ENCODE measurements at places on chromosomes 16 and 17.

- DNase-seq: no peak
Observed at GRCh38 chr16:29993191-29993902, 2.1 kb downstream of the HIRIP3 start.

DNA sequence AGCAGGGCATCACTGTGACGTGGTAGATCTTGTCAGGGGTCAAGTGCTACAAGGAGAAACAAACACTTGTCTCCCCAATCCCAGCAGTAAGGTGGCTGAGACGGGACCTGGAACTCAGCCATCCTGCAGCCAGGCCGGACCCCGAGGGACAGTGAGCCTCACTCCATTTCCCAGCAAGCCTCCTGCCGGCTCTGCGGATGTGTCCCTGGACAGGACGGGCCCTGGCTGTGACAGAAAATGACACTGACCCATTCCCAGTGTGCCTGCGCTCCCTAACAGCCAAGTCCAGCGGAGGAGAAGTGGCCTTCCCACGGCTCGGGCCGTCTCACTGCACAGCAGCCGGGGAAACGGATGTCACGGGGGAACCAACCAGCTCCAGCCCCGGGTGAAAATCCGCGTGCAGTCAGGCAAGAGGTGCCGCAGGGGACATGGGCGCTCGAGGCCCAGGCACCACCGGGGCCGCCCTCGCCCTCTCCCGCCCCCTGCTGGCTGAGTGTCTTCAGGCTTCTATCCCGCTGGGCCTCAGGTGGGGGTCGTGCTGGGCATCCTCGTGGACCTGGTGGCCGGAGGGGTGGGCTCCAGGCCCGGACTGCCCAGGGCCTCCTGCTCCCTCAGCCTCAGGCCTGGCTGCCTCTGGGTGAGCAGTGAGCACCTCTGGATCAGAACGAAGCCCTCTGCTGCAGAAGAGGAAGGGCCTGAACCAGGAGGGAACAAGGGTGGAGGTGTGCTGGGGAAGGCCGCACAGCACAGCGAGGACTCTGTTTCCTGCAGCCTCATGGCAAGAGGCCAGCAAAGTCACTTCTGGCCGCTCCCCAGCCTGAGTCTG is 6.7 kb downstream of the HAGHL start:
- DNase-seq: no peak

DNA sequence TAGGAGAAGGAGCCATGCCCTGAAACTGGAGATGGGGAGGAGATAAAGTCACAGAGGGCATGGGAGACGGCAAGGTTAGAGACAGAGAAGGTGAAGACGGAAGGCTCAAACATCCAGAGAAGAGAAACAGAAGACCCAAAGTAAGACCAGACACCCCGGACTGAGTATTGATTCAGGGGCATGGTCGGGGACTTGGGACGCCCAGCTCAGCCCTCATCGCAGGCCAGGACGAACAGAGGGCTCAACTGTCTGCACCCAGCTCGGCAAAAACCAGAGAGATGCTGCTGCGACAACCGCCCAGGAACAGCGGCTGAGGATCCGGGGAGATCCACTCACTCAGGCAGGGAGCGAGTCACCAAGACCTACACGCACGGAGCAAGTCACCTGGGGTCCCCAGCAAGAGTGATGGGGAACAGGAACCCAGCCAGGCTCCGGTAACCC is 999 bp downstream of the XYLT1 start:
- no peak for DNase-seq

- no peak for DNase-seq
Observed at GRCh38 chr17:42155614-42156045, 841 bp upstream of the RAB5C start.

GRCh38 chr17:13973960-13974651 is 95.2 kb upstream of the COX10 start:
- DNase-seq: no peak

GRCh38 chr16:88686062-88686438 is 257 bp downstream of the SNAI3 start:
- no peak for DNase-seq

DNA sequence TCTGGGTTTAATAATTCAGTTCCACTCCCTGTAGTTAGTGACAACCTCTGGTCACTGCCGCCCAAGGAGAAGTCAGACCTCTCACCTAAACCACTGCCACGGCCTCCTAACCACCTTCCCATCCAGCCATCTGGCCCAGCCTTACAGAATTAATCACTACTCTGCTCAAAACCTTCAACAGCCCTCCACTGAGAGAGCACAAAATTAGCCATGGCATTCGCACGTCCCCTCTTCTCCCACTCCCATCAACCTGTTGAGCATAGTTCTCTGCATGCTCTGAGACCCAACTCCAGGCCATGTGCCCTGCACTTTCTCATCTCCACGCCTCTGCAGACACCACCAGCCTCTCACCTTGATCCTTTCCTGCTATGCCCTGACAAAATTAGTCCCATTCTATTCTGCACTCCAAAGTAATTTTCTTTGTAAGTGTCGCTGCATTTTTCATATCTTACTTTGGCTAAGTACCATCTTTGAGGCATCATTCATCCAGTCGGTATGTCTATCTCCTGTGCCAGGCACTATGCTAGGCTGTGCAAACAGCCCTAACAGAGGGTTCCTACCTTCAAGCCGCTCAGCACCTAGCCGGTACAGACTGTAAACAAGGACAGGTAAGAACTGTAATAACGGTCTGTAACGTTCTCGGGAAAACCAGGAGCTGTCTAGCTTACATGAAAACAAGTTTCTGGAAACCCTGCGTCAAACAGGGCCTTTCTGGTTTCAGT is 963 bp downstream of the COPRS start:
- DNase-seq: no peak

GRCh38 chr17:69954241-69954925 is 120.6 kb upstream of the KCNJ16 start:
- DNase-seq: no peak

DNA sequence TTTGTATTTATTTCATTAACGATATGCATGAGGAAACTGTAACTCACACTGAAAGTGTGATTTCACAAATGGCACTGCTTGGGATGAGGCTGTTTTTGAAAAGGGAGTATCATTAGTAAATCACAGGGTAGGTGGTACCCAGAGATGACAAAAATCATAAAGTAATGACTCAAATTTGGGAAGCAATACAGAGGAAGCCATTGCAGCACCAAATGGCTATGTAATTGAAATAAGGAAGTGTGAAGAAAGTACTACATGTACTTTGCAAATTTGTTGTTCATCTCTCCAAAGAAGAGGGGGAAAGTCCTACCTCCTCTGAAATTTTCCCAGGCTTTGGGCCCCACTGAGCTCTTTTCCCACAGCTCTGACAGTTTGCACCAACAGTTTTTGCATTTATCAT is 12.3 kb upstream of the ABCC12 start:
- DNase-seq: no peak

DNA sequence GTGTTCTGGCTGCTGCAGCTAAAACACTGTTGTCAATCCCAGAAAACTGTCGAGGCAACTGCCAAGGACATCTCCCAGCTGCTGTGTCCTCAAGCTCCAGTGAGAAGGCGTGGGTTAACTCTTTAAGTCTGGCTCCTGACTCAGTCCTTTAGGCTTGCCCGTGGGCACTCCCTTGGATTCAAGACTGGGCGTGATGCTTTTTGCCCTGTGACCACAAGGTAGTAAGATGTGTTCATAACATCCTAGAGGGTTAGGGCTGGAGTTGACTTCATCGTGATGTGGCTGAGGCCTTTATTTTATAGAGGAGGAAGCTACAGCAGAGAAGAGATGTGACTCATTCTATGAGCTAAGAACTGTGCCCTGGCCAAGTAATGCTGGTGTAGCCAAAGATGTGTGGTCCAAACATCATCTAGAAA is 50.9 kb upstream of the TEKT3 start:
- no peak for DNase-seq

GRCh38 chr17:9414471-9414870 is 161.1 kb downstream of the STX8 start:
- DNase-seq: no peak

DNA sequence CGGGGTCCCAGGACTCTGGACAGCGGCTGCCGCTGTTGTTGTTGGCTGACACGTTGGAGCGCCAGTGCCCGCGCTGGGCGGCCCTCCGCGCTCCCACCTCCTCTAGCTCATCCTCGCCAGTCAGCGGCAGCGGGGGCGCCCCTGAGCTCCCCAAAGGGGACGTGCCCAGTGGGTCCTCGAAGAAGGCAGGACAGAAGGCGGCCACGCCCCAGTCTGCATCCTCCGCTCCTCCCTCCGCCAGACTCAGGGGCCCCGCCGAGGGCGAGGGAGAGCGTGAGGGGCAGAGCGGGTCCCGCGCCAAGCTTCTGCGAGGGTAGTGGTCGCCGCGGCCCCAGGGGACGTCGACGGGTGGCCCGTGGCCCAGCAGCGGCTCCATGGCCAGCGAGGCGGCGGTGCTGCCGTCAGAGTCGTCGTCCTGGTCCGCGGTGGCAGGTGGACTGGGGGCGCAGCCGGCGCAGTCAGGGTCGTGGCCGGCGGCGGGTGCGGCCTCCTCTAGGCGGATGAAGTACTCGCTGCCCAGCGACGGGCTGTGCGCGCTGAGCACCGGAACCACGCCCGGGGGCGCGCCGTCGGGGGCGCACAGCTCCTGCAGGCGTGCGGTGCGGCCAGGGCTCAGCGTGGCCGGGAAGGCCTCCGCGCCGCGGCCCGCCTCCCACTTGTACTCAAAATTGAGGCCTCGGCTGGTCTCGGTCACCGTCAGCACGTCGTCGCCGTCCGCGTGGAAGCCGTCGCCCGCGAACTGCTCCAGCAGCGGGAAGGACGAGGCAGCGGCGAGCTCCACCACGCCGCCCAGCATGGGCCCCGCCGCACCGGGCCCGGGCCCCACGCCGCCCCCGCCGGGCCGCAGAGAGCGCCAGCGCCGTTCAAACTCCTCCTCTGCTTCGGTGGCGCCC is 43.2 kb upstream of the PVALEF start:
- DNase-seq: no peak

- no peak for DNase-seq
Observed at GRCh38 chr16:67562918-67563707, 787 bp downstream of the CTCF start.

GRCh38 chr17:60481604-60482003 is 44.4 kb downstream of the APPBP2 start:
- no peak for DNase-seq

GRCh38 chr16:84088695-84089395 is 27.9 kb downstream of the MBTPS1 start:
- DNase-seq: no peak

- no peak for DNase-seq
Observed at GRCh38 chr16:49672753-49673152, 183.2 kb downstream of the ZNF423 start.

DNA sequence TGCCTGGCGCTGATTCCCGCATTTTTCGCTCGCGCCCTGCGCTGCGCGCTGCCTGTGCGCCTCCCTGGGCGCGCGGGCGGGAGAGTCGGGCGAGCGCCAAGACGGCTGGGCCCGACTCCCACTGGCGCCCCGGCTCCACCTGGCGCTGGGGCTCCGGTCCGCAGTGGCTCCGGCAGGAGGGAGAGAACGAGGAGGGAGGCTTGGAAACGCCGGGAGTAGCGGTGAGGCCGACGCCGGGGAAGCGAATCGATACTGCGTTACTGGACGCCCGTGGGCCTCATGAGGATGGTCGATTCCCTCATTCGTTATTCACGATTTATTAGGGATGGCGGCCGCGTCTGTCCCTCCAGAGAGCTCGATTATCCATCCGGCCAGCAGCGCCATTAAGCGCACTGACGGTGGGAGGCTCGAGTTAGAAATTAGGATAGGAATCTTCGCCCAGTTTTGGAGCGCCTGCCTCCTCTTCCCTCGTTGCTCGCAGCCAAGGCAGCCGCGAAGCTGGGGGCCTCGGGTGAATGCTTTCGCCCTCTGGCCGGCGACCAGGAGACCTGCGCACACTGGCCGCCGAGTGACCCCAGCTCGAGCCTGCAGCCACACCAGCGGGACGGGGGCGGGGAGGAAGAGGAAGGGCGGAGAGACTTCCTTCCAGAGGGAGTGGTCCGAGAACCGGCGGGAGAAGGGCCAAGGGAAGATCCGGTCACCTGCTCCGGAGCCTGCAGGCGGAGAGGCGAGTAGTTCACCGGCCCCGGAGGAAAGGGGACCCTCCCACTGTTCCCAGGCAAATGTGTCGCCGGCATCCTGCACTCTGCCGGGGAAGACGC is 1.3 kb upstream of the PCGF2 start:
- peak; percentile 47 for DNase-seq

DNA sequence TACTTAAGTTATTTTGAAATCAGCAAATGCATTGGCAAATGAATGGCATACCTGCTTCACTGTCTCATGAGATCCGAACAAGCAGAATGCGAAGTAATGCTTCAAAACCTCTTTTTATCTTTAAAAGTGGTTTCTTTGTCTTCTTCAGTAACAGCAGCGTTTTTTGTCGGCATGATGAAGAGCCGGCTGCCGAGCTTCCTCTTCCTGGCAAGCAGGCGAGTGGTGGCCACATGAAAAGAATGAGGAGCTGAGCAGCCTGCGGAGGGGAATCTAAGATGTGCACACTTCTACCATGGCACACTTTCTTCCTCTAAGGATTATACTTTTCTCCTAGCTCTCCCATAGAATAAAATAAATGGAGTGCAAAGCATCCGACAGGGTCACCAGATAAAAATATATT is 42.4 kb upstream of the AKTIP start:
- no peak for DNase-seq

DNA sequence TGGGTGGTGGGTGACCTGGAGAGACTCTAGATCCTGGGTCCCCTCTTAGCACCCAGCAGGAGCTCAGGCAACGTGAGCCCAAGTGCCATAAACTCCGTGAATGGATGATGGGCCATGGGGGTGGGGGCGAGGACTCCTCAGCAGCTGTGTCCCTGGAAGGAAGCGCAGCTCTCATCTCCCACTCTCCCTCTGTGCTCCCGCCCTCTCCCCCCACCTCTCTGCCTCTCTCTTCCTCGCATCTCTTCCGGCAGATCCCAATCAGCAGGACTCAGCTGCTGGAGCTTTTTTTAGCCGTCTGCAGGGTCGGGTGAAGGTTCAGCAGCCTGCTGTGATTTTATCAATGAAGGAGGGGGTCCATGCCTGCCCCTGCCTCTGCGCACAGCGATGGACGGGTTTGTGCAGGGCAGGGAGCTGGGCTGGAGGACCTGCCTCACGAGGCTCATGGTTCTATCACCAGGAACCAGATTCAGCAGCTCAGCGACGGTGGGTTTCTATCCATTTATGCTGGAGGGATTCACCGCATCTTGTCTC is 8.3 kb downstream of the CCR7 start:
- no peak for DNase-seq

DNA sequence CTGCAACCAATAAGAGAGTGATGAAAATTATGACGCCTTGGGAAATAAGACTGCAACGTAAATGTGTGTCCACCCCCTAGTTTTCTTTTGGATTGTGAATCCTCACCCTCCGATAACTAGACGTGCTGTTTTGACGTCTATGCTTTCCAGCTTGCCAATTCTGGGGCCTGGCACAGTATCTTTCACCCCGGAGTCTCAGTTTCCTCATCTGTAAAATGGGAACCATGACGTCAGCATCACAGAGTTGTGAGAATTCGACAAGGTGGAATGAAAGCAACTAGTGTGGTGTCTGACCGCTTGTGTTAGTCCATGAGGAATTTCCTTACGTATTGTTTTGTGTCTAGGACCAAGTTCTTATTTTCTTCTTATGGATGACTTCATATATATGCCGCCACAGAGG is 37.7 kb downstream of the WWOX start:
- no peak for DNase-seq

GRCh38 chr17:56886288-56886731 is 27.5 kb downstream of the TRIM25 start:
- no peak for DNase-seq
